ENCODE measurements at places on chromosomes 1 and 21.

DNA sequence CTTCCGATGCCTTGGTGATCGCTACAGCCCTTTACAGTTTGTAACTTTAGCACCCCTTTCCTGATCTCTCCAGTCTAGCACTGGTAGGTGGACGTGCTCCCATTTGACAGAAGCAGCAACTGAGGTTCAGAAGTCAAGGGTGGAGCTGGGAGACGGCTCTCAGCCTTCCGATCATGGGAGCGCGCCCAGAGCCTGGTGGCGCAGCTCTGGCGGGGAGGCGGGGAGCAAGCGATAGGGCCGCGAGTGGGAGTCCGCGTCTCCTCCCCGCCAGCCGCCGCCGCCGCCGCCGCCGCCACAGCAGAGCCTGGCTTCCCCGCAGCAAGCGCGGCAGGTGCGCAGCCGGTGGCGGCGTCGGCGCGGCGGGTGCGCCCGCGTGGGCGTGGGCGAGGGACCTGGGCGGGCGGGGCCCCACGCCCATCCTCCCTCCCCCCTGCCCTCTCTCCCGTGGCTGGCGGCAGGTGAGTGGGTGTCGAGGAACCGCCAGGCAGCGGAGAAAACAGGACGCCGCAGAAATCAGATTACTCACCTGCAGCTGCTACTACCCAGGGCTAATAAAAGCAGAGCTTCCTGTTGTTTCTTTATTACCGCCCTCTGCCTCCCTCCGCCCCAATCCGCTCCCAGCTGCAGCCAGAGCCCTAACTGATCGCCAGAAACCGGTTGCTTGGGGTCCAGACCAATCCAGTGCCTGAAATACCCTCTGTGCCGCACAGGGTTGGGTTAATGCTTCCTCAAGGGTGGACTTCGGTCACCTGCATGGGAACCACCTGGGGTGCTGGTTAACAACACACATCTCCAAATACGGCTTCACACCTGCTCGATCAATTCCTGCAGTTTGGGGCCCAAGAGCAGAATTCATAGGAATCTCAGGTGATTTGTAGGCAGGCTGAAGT lies 60.2 kb upstream of the ID3 start:
- DNase-seq: peak; percentile 94

DNA sequence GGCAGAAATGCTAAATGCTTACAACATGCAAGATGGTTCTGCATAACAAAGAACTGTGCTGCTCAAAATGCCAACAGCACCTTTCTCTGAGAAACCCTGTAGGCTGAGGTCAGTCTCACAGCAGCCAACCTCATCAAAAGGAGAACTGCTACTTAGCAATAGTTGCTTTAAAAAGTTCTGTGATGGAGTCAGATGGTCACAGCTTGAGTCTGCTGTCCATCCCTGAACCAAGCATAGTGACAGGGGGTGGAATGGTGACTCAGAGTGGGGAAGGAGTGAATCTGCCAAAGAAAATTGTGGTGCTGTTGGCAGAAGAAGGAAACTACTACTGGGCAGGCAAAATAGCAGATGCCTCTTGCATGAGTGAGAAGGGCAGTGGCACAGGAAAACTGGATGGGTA lies 106.0 kb upstream of the FAM78B start:
- no peak for DNase-seq

DNA sequence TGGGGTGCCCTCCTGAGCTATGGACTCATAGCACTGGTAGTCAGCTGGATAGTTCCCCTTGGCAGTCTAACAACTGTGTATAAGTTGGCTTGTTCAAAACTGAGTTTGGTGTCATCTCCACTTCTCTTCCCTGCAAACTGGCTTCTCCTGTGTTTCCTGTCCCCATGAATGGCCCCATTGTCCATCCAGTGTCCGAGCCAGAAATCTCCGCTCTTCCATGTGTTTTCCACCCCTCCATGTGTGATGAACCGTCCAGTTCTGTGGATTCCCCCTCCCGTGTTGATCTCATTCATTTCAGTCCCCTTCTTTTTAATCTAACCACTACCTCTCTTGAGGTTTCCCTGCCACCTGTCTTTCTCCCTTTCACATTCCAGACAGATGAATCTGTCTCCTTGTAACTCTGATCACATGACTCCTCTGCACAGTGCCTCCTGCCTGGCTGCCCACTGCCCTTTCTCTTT lies 195.7 kb downstream of the ROR1 start:
- DNase-seq: no peak

DNA sequence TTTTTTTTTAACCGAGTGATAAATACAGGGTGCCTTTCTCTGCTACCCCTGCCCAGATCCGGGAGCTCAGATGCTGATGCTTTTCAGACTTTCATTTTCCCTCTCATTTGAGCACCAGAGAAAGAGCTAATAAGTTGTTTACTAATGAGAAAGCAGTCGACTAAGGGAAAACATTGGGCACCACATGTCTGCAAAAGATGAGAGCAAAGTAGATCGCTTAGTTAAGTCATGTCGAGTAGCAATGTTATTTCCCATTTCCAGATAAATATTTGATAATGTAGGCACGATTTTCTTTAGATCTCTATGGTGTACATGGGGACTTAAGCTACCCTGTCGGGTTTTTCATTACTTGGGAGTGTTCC lies 1.2 kb downstream of the PKN2 start:
- no peak for DNase-seq

- DNase-seq: no peak
Observed at GRCh38 chr1:202848191-202848542, 37.4 kb downstream of the PCAT6 start.

DNA sequence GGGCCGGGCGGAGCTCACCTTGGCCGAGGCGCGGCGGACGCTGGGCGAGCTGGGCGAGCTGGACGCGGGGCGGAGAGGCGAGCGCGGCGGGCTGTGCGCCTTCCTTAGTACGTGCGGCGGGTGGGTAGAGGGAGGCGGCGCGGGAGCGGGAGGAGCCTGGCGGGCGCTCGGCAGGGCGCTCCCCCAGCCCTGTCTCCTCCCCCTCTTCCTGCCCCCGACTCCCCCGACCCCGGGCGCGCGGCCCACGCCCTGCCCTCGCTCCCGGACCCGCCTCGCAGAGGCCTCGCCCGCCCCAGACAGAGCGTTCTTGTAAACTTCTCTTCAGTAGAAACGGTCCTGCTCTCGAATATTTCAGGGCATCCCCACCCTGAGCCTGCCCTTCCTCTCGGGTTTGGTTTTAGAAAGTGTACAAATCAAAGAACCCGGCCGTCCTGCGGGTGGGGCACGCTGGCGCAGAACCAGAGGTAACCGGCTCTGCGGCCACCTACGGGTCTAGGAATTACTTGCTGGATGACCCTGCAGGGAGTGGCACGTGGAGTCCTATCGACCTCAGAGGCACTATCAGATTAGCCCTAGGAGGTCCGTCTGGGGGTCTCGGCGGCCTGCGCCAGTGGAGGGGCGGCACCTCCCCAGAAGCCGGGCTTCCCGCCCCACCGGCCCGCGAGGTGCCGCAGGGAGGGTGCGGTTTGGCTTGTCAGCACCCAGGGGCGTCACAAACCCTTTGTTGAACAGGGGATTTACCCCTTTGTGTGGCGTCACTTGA lies at the start of gene S100A10:
S100A10 (minus strand) TSS at position 126 of the 763 bp plus-strand sequence. CDS start 7,629 bp downstream, outside the sequence.
- DNase-seq: peak; percentile 63

- DNase-seq: no peak
Observed at GRCh38 chr1:119428991-119429390, 14.0 kb downstream of the HSD3B2 start.
